WERI-Rb-1 (cell line): ENCODE measurements at places on chromosomes 3 and 15.

DNA sequence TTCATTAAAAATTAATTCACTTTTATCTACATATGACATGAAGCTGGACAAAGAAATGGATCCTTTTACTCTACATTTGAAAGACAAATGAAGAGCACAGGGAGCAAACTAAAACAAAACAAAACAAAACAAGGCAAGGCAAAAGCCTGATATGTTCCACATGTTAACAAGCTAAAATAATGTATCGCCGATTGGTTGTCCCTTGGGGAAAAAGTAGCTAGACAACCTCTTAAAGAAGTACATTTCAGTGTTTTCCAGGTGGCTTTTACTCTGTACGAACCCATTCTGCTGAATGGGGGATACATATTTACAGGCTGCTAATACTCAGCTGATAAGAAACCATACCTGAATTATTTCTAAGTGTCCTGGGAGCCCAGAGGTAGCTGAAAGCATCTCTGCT, 493.0 kb upstream of the TBL1XR1 start:
- no peak for DNase-seq

GRCh38 chr3:113615976-113616375, 80.5 kb downstream of the USF3 start:
- no peak for DNase-seq

GRCh38 chr3:115085197-115085865, 61.8 kb downstream of the ZBTB20 start:
- no peak for DNase-seq

- DNase-seq: no peak
Observed at GRCh38 chr3:152276681-152277080, 8.0 kb downstream of the MBNL1 start.

DNA sequence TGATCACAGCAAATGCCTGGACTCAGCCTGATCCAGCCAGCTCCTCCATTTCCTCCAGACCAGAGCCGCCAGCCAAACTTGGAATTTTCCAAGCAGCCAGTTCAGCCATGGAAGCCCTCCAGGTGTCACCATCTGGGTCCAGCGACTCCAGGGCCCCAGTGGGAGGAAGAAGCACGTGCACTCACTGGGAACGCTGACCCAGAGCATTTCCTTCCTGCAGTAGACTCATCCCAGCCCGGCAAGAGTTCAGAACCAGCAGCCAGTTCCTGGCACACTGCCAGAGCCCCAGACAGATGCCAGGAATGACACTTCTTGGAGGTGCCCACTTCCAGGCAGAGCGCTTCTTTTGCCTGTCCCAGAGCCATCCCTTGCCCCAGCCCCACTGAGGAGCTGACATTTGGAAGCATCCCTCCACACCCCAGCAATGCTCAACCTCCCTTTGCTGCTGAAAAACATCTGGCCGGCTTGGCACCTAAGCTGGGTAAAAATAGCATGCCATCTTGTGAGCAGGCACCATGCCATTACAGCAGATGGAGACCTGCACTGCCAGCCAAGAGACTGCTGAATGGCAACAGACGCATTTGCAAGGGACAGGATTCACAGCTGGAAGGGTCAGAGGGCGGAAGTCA, 460.3 kb upstream of the PROK2 start:
- DNase-seq: no peak

DNA sequence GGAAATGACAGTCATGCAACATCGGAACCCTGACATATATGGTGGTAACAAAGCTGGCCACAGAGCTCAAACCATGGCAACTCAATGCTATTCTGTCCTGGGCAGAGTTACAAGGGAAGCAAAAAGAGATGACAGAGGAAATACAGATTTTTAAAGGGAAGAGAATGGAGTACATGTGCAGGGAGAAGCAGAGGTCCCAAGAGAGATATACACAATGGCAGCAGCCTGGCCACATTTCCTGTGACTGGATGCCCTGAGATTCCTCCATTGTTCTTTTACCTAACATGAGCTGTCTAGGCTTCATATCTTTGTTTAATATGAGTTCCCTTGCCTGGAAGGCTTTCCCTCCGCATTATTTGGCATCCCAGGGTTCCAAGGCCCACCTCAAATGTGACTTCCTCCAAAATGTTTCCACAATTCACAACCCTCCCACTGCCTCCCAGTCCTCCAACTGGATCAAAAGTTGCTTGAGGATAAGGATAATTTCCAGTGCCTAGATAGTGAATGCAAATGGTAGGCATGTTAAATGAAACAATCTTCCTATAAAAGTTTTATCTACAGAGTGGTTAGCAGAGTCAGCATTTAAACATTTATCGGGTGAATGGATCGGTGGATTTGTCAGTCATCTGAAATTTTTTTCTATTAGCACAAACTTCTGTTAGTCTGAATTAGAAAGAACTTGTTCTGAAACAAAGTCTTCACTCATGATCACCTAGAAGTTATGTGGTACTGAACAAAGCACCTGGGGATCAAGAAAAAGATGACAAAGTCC, 86.2 kb downstream of the DHX30 start:
- no peak for DNase-seq

DNA sequence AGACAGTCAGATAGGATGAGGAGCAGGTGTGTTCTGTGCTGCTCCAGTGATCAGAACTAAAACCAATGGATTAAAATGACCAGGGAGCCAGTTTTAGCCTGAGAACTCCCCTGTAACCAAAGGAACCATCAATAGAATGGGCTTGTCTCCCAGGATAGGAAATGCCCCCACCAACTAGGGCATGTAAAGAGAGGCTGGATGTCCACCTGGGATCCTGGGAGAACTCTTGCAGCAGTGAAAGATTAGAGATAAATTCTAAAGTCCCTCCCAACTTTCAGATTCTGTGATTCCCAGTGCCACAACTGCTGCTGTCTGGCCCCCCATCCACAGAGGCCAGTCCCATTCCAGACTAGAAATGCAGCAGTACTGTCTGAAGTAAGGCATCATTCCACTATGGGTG, 33.8 kb downstream of the HDC start:
- DNase-seq: peak; percentile 34

- no peak for DNase-seq
Observed at GRCh38 chr3:17927036-17927435, 184.6 kb upstream of the TBC1D5 start.

DNA sequence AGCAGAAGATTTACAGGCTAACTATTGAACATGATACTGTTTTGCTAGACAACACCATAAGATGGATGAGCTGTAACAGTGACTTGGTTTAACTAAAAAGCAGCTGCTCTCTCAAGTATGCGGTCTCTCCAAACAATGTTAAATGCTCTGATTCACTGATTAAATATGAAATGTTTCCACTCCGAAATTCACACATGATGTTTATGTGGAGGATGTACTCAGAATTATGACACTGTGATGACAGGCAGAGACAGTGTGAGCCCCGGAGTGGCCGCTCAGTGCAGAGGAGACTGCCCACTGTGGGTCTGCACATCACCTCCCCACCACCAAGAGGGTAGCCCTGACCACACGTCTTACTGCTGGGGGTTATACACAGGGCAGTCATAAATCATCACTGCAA, 83.9 kb upstream of the MEX3B start:
- no peak for DNase-seq

DNA sequence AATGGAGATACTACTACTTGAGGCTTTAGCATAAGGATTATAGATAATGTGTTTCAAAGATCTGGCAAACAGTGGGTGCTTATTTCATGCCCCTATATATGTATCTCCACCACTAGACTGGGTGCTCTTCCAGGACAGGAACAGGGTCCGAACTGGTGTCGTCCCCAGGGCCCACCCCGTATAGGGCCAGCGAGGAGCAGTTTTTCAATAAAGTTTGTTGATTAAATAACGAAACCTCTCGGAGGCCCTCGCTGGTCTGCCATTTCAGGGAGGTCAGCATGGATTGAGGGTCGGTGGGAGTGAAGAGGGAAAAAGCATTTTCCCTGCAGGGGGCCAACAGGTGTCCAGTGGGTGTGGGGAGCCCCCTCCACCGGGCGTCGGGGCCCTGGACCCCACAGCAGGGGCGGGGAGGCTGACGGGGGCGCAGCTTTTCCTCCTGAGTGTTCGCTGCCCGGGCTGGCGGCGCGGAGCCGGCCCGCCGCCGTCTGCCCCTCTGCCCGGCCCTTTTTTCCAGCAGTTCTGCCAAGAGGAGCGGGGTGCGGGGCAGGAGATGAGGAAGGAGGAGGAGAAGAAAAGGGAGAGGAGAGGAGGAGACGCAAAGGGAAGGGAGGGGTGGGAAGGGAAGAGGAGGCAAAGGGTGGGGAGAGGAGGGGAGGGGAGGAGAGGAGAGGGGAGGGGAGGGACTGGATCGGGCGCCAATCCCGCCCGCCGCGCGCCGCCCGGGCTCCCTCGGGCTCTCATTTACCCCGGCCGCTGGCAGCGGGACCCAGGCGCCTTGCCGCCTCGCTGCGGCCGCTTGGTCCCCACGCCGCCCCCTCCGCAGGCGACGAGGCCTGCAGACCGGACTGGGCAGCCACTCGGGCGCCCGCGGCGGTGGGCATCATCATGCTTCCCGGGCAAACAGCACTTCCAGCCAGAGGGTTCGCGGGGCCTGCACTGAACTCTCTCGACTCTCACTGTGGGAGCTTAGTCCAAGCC, 66.3 kb downstream of the ISG20 start:
- DNase-seq: no peak

GRCh38 chr15:83090465-83090864, 17.0 kb upstream of the TM6SF1 start:
- DNase-seq: peak; percentile 63
